ENCODE measurements at places on chromosomes 4 and X.
A peak's percentile ranks its signal among the peaks of the same experiment; 100 is the strongest.

DNA sequence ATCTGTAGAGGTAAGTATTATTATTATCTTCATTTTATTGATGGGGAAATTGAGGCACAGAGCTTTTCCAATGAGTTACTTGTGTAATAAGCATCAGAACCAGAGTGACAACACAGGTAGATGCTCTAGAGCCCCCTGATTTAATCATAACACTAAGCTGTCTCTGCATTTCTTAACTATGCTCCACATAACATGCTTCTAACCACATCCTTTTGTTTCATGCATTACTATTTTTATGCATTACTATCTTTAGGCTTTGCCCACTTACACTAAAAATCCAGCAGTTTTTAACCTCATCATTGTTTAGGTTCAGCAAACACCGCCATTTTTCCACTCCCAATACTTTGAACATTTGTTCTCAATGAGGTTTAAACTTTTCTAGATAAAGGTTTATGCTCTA lies 1900.8 kb upstream of the PCDH10 start:
- no peak for DNase-seq

- no peak for DNase-seq
These were observed 95.8 kb downstream of the RNF150 start for GRCh38 chr4:141037446-141037845.

DNA sequence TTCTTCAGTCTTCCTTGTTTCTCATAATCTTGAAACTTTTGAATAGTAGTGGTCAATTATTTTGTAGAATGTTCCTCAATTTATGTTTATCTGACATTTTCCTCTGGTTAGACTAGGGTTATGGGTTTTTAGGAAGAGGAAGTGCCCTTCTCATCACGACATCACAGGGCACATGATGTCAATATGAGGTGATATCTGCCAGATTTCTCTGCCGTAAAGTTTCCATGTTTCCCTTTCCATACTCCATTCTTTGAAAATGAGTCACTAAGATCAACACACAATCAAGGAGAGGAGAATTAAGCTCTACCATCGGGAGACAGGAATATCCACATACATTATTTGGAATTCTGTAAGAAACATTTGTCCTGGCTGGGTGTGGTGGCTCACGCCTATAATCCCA lies 28.4 kb downstream of the RP2 start:
- no peak for DNase-seq

DNA sequence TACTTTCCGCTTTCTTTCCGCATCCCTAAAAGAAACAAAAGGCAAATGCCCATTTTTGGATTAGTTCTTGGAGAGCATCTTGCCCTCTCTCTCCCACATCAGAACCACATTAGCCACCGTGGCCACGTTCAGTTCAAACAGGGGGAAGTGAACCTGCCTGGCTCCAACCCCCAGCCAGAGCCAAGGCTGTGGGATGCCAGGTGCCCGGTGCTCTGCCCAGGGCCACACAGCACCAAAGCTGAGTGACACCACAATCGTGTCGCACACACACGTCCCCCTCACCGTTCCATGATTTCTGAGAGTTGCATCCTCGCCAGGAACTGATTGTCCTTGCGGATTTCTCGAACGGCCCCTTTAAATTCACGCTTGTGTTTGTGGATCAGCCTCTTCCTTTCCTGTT lies 24.3 kb downstream of the NOP14 start:
- DNase-seq = no peak

DNA sequence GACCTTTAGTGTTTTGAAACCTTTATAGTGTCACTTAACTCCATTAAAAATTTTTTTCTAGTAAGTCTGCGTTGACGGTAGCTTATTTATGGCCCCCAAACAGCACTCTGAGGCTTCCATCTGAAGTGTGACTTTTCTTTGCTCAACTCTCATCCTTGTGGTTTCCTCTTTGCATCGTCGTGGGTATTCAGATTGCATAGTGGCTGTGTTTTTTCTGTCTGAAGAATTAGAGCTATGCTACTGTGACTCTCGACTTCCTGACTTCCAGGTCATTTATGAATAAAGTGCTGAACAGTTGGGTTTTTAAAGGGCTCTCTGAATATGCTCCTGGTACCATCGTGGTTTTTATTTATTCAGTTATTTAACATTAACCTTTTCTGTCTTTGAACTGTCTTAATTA lies 44.9 kb downstream of the JADE1 start:
- DNase-seq = no peak

- DNase-seq = no peak
These were observed 49.7 kb upstream of the ANKRD17 start for GRCh38 chr4:73308286-73308685.

DNA sequence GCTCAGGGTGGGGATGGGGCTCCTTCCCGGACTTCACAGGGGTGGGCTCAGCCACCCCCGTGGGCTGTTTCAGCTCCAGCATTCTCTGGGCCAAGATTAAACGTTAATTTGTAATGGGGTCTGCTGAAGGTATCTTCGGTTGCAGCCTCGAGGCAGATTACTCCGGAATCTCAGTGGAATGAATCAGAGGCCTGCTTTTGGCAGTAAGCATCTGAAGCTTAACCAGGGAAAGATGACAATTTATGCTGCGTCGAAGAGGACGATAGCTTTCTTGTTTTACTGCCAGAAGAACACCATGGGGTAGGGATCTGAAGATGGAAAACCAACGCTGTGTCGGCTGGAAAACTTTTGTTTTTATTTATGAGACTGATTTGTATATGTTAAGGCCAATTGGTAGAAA lies 129.2 kb upstream of the MSX1 start:
- no peak for DNase-seq

DNA sequence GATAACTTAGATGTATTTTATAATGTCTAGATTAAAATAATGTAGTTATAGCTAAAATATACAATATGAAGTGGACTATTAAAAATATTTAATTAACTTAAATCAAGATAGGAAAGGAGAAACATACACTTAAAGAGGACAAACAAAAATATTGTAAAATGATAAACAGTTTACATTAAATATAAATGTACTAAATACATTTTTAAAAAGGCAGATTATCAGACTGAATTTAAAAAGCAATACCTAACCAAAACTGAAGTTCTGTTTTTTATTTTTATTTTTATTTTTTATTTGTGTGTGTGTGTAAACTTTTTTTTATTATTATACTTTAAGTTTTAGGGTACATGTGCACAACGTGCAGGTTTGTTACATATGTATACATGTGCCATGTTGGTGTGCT lies 811.6 kb upstream of the INTU start:
- DNase-seq = no peak

- no peak for DNase-seq
These were observed 1.7 kb upstream of the CXCR3 start for GRCh38 chrX:71619986-71620385.

- no peak for DNase-seq
These were observed 186.9 kb downstream of the LRBA start for GRCh38 chr4:150828159-150828558.

DNA sequence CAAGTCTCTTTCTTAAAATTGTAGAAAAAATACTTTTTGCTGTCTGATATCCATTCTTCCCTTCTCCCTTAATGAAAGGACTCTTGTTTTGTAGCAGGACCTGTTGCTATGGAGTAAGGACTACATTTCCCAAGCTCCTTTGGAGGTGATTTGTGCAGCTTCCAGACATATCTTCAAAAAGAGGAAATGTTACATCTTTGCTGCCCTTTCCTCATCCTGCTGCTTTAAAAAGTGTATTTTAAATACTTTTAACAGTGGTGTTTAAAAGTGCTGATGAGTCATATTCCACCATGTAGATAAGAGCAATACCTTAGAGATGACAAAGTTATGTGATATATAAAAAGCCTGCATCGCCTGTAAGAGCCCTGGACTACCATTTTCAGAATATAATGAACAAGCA lies 98.7 kb downstream of the CFAP299 start:
- no peak for DNase-seq

GRCh38 chrX:74178536-74178935 lies 125.4 kb upstream of the ZCCHC13 start:
- DNase-seq = no peak

- DNase-seq = no peak
These were observed 5.7 kb upstream of the FGF16 start for GRCh38 chrX:77441479-77441878.

DNA sequence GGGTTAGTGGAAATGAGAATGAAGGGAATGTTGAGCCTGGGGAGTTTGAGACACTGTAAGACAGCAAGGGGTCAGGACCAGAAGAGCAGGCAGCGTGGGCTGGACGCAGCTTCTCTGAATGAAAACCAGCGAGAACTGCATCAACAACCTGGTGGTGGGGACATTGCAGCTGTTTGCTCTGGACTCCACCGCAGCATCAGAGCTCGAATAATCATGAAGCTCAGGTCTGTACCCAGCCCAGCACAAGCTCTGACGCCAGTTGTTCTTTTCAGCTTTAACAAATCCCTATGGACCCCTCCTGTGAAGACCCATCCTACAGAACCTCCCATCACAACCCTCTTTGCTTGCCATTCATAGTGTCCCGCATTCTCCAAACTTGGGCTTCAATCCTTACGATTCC lies 106.8 kb upstream of the PNPLA4 start:
- no peak for DNase-seq

GRCh38 chr4:99471896-99472295 lies 36.8 kb upstream of the ADH7 start:
- no peak for DNase-seq

- DNase-seq = no peak
These were observed 171.1 kb downstream of the HHIP start for GRCh38 chr4:144817081-144817480.

- no peak for DNase-seq
These were observed 90.9 kb upstream of the TMEM33 start for GRCh38 chr4:41844327-41844726.

DNA sequence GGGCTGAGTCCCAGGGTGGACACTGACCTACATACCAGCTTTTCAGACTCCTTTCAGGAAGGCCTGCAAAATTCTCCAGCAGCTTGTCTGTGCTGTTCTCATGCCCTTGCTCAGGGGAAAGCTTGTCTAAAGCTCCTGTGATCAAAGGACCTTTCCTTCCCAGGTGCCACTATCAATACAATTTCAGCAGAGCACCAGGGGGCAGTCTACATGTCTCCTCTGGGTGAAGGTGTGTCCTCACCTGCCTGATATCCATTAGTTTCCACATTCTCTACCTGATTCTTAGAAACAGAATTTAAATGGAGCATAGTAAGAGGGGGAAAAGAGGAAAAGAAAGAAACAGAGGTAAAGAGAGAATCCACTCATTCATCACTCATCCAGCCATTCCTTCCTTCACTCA lies 114.2 kb downstream of the PPARGC1A start:
- no peak for DNase-seq

- no peak for DNase-seq
These were observed 16.0 kb downstream of the CLDN22 start for GRCh38 chr4:183304067-183304466.

- no peak for DNase-seq
These were observed 178.2 kb upstream of the HCCS start for GRCh38 chrX:10932842-10933440.

GRCh38 chrX:10485326-10485725 lies 135.1 kb downstream of the MID1 start:
- DNase-seq = no peak

GRCh38 chr4:145868637-145869409 lies 69.8 kb downstream of the ZNF827 start:
- no peak for DNase-seq

DNA sequence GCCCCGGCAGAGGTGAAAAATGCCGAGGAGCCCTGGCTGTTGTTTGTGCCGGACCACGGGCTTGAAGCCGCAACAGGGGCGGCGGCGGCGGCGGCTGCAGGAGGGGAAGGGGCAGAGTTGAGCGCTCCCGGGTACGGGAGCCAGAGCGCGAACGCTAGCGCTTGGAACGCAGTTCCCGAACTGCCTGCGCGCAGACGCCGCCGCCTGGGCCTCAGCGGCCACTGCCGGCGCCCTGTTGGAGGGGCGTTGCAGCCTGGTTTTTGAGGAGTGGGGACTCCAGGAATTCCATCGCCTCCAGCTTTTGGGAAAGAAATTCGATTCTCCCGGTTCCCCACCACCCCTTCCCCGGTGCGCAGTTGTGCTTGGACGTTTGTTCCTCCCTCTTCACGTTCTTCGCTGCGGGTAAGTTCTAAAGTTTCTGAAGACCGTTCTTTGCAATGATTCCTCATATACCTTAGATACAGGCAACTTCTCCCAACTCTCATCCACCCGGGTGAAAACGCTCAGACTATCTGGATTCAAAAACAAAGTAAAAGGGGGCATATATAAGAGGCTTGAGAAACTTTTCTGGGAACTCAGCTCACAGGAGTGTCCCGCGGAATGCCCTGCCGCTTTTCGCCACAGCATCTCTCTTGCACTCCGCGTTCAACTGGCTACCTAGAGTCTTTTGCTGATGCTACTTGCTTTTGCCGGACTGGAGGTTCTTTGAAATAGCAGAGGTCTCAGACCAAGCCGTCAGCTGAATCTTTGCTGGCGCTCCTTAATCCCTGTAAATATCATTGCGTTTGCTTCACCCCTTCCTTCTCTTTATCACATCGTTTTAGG lies 1.0 kb downstream of the FAT4 start:
- peak; percentile 14 for DNase-seq

DNA sequence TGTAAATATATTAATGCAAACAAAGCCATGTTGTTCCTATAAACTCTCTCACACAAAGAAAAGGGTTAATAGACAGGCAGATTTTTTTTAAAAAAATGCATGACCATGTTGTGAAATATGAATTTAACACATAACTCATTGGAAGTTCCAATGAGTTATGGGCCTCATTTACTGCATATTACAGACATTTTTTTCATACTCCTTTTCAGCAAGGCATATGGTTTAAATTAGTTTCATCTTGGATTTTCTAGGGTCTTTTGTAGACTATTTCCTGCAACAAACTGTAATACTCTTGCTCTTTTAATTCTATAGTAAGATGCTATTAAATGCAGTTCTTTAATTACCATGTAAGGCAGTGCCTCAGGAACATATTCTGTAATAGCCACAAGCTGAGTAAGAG lies 323.1 kb downstream of the GBA3 start:
- no peak for DNase-seq

- no peak for DNase-seq
These were observed 166.6 kb upstream of the TBL1X start for GRCh38 chrX:9298221-9298620.

GRCh38 chrX:53251307-53251706 lies 26.3 kb upstream of the KDM5C start:
- DNase-seq = no peak

- no peak for DNase-seq
These were observed 123.9 kb downstream of the ANTXR2 start for GRCh38 chr4:79949178-79949577.

- no peak for DNase-seq
These were observed 105.0 kb downstream of the PTTG2 start for GRCh38 chr4:38065176-38065575.

DNA sequence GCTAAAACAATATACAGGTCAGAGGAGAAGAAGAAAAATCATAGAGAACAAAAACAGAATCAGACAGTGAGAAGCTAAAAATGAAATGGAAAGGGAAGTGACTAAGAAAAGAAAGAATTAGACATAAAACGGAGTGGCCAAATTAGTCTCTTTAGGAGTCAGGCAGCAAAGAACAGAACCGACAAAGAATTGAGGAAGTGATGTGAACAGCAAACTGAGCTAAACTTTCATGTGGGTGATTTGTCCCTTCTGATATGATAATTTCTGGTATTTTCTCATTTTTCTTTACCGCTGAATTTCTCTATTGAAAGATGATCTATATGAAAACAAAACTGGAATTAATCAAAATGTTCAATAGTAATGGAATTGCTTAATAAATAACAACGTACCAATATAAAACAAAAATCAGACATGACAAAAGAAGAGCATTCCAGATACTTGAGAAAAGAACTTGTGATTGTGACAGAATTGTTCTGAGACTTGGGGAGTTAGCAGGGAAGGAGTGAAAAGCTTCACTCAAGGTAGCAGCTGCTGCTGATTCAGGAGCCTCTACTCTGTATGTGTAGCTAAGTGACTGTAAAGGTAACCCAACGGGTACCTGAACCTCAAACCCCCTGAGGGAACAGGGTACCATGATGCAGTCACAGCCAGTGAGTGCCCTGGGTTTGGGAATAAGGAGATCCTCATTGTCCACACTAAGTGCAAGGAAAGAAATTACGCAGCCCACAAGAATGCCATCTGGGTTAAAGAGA lies 8.8 kb downstream of the TAPT1 start:
- no peak for DNase-seq
